Left lung (tissue), 14 donors: ENCODE measurements at places on chromosomes 2 and 18. TPM values are rescaled to one million over a fixed set of nuclear protein-coding genes. Genes with fewer than 3 reads are reported as not detected.

GRCh38 chr2:233371641-233372040 is 17.3 kb downstream of the DGKD start:
- H3K27ac ChIP-seq = no peak overlapping the region
- no peaks in the 10 kb centered on the region for H3K4me1 ChIP-seq

DNA sequence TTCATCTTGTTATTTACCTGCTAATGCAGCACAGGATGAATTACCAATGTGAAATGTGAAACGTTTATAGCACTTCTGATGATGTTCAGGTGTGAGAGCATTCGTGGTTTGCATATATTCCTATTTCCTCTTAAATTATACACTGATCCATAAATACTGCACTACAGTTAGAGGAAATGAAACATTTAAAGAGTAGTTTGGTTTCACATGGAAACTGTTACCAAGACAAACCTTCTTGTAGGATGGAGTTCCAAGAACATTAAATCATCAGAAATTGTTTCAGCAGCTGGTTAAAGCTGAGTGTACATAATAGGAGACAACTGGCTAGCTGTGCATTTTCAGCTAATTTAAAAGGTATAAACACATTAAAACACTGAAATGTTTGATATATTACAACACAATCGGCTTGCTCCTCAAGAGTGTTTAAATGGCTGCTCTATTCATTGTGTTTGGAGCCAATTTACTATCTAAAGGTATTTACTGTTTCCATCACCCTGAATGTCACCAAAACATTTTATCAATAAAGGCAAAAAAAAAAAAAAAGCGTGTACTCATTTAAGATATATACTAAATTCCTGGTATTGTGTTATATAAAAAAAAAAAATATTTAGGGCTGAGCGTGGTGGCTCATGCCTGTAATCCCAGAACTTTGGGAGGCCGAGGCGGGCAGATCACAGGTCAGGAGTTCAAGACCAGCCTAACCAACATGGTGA is 100.6 kb downstream of the DYM start:
- no peaks in the 10 kb centered on the region for H3K27me3 ChIP-seq
- H3K36me3 ChIP-seq = peaks cover 5% of the 10 kb centered on the region
- peak; percentile 83 for DNase-seq
- H3K4me3 ChIP-seq = no peak overlapping the region
- no peak overlapping the region for H3K27ac ChIP-seq
- no peaks in the 10 kb centered on the region for H3K4me1 ChIP-seq

HOXD1 gene
- 5.9 TPM for total RNA-seq

DNA sequence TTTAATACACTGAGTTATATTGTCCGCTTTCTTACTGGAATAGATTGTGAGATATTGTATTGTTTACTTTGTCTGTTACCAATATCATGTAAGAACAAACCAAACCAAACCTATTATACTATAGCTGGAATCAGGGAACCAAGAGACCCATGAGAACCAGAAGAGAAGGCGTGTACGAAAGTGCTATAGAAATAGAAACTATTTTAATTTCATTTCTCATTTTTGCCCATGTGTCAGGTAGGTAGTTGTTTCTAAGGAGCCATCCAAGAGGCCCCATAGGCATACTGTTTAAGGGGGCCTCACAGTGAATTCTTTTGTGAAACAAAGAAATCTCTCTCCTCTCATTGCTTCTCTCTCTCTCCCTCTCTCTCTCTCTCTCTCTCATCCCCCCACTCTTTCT is 363.6 kb downstream of the RNF144A start:
- no peak overlapping the region for H3K27ac ChIP-seq
- no peaks in the 10 kb centered on the region for H3K27me3 ChIP-seq
- no peak for DNase-seq
- no peaks in the 10 kb centered on the region for H3K4me1 ChIP-seq
- no peaks in the 10 kb centered on the region for H3K36me3 ChIP-seq

ABCG5 gene
- total RNA-seq = not detected

GRCh38 chr18:3046216-3046808 is 33.4 kb upstream of the LPIN2 start:
- no peak overlapping the region for H3K27ac ChIP-seq
- DNase-seq = no peak
- H3K27me3 ChIP-seq = no peaks in the 10 kb centered on the region

- H3K36me3 ChIP-seq = no peaks in the 10 kb centered on the region
- H3K27ac ChIP-seq = no peak overlapping the region
- no peak overlapping the region for H3K4me3 ChIP-seq
- no peak for DNase-seq
- no peaks in the 10 kb centered on the region for H3K4me1 ChIP-seq
Observed at GRCh38 chr2:110866045-110866444, 133.7 kb downstream of the ACOXL start.

- no peaks in the 10 kb centered on the region for H3K27me3 ChIP-seq
- no peaks in the 10 kb centered on the region for H3K36me3 ChIP-seq
- no peak for DNase-seq
- H3K4me3 ChIP-seq = no peak overlapping the region
- H3K4me1 ChIP-seq = no peaks in the 10 kb centered on the region
Observed at GRCh38 chr18:26416652-26417150, 131.7 kb downstream of the KCTD1 start.

FZD7 gene
- total RNA-seq = 17.6 TPM

IL1F10 gene
- not detected for total RNA-seq

- no peak overlapping the region for H3K4me3 ChIP-seq
- no peaks in the 10 kb centered on the region for H3K4me1 ChIP-seq
- H3K27me3 ChIP-seq = no peaks in the 10 kb centered on the region
- no peak overlapping the region for H3K27ac ChIP-seq
Observed at GRCh38 chr2:228318218-228318617, 136.7 kb upstream of the SPHKAP start.

GRCh38 chr2:121123268-121123667 is 161.7 kb downstream of the TFCP2L1 start:
- H3K4me1 ChIP-seq = no peaks in the 10 kb centered on the region
- H3K27me3 ChIP-seq = no peaks in the 10 kb centered on the region
- DNase-seq = no peak

- H3K36me3 ChIP-seq = no peaks in the 10 kb centered on the region
- H3K4me1 ChIP-seq = peaks cover 33% of the 10 kb centered on the region
- H3K4me3 ChIP-seq = no peak overlapping the region
- peak; percentile 76 for DNase-seq
Observed at GRCh38 chr2:210000464-210001324, 1.7 kb upstream of the RPE start.

DSG1 gene
- not detected for total RNA-seq

PDE1A gene
- 4.6 TPM for total RNA-seq

GRCh38 chr2:15082105-15083058 is 449.9 kb downstream of the LRATD1 start:
- no peaks in the 10 kb centered on the region for H3K27me3 ChIP-seq
- H3K4me1 ChIP-seq = no peaks in the 10 kb centered on the region
- H3K36me3 ChIP-seq = no peaks in the 10 kb centered on the region

GRCh38 chr2:142682528-142682927 is 194.9 kb upstream of the KYNU start:
- no peaks in the 10 kb centered on the region for H3K4me1 ChIP-seq
- H3K4me3 ChIP-seq = no peak overlapping the region
- no peaks in the 10 kb centered on the region for H3K36me3 ChIP-seq
- DNase-seq = no peak
- no peak overlapping the region for H3K27ac ChIP-seq

CYP27C1 gene
- total RNA-seq = 0.10 TPM

EMILIN1 gene
- total RNA-seq = 161 TPM

- H3K36me3 ChIP-seq = no peaks in the 10 kb centered on the region
- H3K4me1 ChIP-seq = no peaks in the 10 kb centered on the region
- no peaks in the 10 kb centered on the region for H3K27me3 ChIP-seq
- H3K4me3 ChIP-seq = no peak overlapping the region
- peak; percentile 60 for DNase-seq
Observed at GRCh38 chr2:71100195-71100964, 29.6 kb downstream of the MCEE start.

GRCh38 chr2:59561281-59561680 is 992.2 kb downstream of the BCL11A start:
- no peaks in the 10 kb centered on the region for H3K36me3 ChIP-seq
- no peaks in the 10 kb centered on the region for H3K27me3 ChIP-seq

DNA sequence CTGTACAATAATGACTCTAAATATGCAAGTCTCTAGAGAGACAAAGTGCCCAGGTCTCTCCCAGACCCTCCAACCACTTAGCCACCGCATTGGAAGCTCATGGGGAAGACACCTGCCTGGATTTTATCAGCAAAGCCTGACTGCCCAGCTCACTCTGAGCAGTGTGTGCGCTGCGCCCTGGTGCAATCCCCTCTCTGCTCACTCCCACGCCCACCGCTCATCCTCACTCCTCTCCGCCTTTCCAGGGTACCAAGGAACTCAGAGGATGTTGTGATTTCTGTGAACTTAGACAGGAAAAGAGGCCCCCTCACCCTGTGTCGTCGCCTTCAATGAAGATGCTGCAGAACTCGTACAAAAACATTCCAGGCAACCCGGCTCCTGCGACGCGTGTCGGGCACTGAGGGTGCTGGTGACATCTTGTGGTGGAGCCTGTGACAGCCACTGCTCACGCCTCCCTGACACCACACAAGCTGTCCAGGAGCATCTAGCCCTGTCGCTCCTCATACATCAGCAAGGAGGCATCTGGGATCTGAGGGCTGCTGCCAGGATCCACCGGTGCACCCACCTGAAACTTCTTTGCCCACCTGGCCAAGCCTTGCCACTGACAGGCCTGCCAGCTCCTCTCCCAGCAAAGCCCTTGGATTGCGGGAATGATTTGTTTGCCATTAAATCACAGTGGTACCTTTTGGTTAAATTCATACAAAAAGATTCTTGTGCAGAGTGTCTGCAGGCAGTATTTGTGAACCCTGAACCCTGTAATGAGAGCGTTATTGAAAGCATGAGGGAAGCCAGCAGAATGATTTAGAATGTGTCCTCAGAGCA is 220.4 kb downstream of the ZNF516 start:
- H3K27ac ChIP-seq = no peak overlapping the region
- no peaks in the 10 kb centered on the region for H3K36me3 ChIP-seq
- no peaks in the 10 kb centered on the region for H3K4me1 ChIP-seq
- no peak for DNase-seq
- H3K27me3 ChIP-seq = no peaks in the 10 kb centered on the region

- H3K27ac ChIP-seq = no peak overlapping the region
- H3K27me3 ChIP-seq = no peaks in the 10 kb centered on the region
- no peak overlapping the region for H3K4me3 ChIP-seq
- DNase-seq = no peak
- H3K4me1 ChIP-seq = peaks cover 4% of the 10 kb centered on the region
Observed at GRCh38 chr18:8620845-8621244, 11.6 kb downstream of the RAB12 start.
